ENCODE measurements at places on chromosomes 11 and 22.

DNA sequence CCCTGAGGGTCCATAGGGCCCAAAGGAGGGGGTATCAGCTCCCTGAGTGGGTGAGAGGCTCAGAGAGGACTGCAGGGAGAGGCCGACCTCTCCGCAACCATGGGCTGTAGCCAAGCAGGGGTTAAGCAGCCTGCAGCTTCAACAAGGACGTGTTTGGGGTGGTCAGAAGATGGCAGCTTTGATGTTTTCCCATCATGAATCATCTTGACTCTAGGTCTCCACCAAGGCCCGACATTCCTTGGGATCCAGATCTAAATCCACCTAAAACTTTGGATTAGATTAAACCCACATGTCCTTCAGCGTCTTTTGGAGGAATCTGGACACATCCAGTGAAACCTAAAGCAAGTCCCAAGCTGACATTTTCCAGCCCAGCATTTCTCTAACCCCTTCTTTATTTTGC, 19.8 kb downstream of the FBLN1 start:
- DNase-seq: no peak

DNA sequence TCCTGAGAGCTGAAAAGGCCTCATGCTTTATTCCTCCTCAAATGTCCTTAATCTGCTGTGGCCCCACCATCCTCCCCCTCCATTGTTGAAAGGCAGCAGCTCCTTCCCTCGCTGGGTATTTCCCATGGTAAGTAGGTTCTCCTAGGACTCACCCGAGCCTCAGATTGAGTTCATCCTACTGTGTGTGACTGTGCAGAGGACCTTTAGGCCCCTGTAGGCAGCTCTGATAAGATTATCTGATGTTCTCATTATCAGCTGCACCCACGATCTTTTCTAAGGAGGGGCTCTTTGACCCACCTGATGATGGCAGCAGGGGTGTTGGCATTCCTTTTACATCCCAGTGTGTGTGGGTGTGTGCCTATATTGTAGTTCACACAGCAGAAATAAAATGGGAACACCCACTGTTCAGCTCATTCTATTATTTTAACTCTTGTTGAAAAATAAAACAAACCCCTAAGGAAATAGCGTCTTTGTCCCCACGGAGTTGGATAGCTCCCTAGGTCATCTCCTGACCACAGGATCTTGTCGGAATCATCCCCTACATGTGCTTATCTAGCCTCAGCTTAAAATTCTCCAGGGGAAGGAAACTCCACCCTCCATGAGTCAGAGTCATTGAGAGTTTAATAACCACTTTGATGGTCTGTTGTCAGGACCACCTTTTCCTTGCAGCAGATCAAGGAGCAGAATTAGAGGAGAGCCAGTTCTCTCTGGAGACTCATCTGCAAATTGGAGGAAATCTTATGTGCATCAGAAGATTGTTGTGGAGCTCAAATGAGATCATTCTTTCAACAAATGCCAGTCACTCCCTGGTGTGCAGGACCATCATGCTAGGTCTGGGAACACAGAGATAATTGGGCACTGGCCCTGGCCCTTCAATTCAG, 19.3 kb downstream of the ENDOD1 start:
- no peak for DNase-seq

- peak; percentile 54 for DNase-seq
Measured at GRCh38 chr22:45503050-45503815, 550 bp downstream of the FBLN1 start.

DNA sequence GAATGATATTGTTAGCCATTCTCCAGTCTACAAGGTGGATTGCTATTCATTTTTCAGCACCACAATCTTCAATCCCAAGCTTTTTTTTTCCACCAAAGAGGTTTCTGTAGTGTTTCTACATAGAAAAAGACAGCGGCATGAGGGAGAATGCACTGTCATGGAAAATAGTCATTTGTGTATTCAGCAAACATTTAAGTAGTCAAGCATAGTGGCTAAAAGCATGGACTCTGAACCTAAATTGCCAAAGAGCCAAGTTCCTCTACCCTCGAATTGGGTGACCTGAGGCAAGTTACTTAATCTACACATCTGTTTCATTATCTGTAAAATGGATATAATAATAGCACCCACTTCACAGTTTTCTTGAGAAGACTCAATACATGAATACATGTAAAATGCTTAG, 14.2 kb downstream of the GAS2 start:
- DNase-seq: peak; percentile 38

- DNase-seq: no peak
Measured at GRCh38 chr11:57391111-57391510, 661 bp upstream of the PRG2 start.

GRCh38 chr11:17554487-17554886, 7.4 kb downstream of the OTOG start:
- no peak for DNase-seq

GRCh38 chr11:44812971-44813370, 86.2 kb downstream of the TSPAN18 start:
- no peak for DNase-seq

- DNase-seq: peak; percentile 80
Measured at GRCh38 chr11:123707606-123708205, 33.8 kb downstream of the ZNF202 start.

DNA sequence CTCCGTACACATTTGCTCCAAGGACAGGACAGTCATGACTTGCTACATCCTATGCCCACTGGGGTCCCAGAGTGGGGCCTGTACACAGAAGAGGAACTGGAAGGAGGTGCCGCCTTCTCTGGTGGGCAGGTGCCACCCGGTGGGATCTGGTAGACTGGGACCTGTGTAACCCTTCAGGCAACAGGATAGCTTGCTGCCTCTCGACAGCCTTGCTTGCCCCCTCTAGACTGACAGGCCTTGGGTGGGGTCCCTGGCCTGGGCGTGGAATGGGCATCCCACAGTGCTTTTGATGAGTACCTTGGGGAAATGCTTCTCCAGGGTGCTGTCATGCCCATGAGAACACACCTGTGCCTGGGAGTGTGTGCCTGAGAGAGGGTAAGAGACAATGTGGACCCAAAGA, 15.8 kb downstream of the SHANK3 start:
- DNase-seq: no peak

DNA sequence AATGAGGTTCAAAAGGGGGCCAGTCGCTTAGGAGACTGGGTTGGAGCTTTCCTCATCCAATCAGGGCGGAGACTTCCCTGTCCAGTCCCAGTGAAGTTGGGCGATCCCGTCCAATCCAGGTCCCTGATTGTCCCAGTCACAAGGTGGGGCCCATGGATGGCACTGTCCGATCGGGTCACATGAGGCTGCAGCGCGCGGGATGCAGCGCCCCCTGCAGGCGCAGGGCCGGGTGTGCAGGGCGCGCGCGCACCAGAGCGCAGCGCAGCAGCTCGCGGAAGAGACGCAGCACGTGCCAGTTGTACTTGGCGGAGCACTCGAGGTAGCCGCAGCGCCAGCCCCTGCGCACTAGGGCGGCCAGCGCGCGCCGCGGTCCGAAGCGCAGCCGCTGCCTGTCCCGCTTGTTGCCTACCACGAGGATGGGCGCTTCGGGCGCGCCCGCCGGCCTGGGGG, 2.3 kb downstream of the RASL10A start:
- peak; percentile 79 for DNase-seq

GRCh38 chr11:96393753-96394348, 4.0 kb downstream of the JRKL start:
- DNase-seq: peak; percentile 30
